ENCODE measurements at places on chromosomes 3 and 15.

- no peak for DNase-seq
These were observed 4.2 kb downstream of the HMCES start for GRCh38 chr3:129282727-129283327.

DNA sequence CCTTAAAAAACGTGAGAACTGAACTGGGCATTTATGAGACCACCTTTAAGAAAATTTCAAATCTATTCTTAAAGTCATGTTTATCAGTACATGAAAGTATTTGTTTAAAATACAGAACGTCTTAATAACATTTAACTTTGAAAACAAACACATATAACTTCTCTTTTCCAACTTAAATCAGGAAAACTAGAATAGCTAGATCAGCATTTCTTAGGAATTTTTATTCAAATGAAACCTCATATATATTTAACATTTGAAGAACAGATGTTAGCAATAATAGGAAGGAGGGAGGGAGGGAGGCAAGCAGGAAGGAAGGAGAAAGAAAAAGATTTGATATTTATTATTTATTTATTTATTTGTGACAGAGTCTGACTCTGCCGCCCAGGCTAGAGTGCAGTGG lies 120.2 kb downstream of the NR1I2 start:
- DNase-seq = no peak

- no peak for DNase-seq
These were observed 140.9 kb downstream of the NTRK3 start for GRCh38 chr15:88115486-88116152.

DNA sequence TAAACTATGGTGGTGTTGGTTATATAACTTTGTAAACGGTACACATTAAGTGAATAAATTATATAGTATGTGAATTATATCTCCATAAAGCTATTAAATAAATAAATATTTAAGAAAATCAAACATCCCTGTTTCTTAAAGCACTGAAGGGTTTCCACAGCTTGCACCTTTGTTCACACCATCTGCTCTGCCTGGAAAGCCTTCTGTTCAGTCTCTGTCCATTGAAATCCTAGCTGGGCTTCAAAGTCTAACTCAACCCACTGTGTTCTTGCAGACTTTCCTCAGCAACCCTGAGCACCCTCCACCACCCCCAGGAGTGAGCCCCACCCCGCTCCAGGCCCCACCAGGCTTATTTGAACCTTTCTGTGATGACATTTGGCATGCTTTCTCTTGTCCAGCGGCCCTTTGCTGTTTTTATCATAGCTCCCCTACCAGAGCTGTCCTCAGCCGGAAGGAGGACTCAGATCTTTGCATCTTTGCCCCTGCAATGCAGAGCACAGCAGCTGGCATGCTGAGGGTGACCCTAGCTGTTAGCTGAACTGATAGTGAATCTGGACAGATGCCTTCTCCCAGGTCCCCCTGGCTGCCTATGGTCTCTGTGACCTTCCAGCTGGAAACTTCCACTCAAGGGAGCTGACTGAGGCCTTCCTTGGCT lies 105.2 kb downstream of the DAPK2 start:
- no peak for DNase-seq

GRCh38 chr15:74624020-74624602 lies 8.5 kb downstream of the CLK3 start:
- DNase-seq = no peak

- DNase-seq = peak; percentile 32
These were observed 27.7 kb downstream of the C15orf39 start for GRCh38 chr15:75229191-75230015.

GRCh38 chr15:72199721-72200212 lies 2.2 kb upstream of the GRAMD2A start:
- peak; percentile 73 for DNase-seq

GRCh38 chr15:94523873-94524272 lies 292.5 kb downstream of the MCTP2 start:
- DNase-seq = no peak

DNA sequence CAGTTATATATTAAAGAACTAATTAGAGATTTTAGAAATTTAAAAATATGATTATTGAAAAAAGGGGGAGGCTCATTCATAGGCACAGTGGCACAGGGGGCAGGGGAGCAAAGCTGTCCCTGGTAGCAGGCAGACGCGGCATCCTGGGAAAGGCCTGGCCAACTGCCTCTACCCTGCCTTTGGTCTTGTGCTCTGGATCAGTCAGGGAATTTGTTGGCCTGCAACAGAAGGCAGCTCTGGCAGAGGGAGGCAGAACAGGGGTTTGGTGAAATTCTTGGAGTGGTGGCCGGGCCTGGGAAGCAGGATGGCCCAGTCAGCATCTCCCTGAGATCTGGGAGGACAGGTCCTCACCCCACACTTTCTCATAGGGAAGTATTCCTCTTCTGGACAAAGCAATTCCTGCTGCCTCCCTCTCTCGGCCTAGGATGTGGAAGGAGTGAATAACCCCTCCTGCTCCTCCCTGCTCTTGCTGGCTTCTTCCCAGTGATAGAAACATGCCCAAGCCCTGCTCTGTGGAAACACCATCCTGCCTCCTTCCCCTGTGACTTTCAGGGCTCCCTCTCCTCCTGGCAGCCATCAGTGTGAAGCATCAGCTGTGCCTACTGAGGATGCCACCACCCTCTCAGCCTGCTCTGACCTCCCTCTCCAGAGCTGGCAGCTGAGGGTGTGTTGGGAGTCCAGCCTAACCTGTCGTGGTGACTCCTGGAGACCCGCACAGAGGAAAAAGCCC lies 26.9 kb downstream of the PRR20G start:
- no peak for DNase-seq

DNA sequence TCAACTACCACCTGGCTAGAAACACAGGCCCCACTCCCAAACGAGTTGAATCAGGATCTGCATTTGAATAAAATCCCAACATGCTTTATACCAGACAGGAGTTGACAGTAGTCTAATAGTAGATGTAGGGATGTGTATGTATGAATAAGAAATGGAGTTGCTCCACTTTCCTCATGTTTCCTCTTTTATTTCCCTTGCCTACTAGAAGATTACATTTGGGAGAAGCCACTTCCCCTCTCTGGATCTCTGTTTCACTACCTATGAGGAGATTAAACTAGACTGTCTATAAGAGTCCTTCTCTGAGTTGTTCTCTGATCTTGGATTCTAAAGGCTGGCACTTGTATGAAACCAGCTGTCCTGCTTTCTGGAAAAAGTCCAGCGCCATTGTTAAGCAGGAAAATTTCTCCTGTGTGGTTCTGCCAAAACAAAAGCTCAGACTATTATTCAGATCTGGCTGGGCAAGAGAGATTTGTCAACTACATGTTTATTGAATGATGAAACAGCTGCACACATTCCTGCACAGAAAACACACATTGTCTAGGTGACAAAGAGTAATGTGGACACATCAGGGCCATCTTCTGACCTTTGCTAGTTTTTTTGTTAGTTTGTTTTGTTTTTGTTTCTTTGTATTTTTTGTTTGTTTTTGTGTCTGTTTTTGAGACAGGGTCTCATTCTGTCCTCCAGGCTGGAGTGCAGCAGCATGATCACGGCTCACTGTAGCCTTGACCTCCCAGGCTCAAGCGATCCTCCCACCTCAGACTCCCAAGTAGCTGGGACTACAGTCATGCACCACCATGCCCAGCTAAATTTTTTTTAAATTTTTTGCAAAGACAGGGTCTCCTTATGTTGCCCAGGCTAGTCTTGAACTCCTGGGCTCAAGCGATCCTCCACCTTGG lies 29.9 kb downstream of the ACP3 start:
- DNase-seq = peak; percentile 4

- no peak for DNase-seq
These were observed 404.5 kb downstream of the OCA2 start for GRCh38 chr15:27694506-27695087.

DNA sequence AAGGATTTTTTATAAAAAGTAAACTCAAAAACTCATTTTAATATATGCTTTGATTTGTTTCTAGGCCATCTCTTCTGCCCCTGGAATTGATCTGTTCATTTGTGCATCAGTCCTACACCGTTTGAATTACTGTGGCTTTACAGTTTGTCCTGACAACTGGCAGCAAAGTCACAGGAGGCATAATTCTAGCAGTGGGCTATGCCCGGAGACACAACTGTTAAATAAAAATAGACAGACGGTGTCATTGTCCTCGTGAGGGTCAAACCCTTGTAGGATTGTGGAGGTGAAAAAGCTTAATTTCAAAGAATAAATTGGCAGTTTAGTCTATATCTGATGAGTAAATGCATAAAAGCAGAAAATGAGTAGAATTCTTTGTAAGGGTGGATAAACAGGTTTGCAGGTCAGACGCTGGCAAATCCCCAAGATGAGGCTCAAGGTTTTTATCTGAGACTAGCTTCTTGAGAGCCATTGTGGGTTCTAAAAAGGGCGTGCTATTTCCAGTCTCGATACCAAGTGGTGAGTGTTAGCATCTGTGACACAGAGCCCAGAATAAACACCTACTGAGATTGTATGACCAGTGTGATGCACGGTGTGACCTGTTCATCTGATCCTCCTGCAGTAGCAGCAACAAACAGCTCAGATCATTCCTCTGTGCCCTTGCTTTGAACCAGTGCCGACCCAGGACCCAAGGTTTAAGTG lies 51.5 kb upstream of the SLCO3A1 start:
- no peak for DNase-seq

- no peak for DNase-seq
These were observed 103.5 kb downstream of the NUP210 start for GRCh38 chr3:13316603-13317002.

GRCh38 chr15:57573151-57573550 lies 18.6 kb upstream of the MYZAP start:
- DNase-seq = no peak

GRCh38 chr3:191529992-191530391 lies 69.0 kb downstream of the PYDC2 start:
- no peak for DNase-seq

GRCh38 chr15:26103002-26103404 lies 239.9 kb upstream of the ATP10A start:
- no peak for DNase-seq

- no peak for DNase-seq
These were observed 12.2 kb downstream of the SLTM start for GRCh38 chr15:58921267-58921790.

DNA sequence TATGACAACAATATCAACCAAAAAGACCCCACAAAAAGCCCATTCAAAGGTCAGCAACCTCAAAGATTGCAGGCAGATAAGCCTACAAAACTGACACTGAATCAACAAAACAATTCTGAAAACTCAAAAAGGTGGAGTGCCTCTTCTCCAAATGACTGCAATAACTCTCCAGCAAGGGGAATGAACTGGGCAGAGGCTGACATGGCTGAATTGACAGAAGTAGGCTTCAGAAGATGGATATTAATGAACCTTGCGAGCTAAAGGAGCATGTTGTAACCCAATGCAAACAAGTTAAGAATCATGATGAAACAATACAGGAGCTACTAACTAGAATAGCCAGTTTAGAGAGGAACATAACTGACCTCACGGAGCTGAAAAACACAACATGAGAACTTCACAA lies 20.4 kb upstream of the SLC25A38 start:
- DNase-seq = no peak

GRCh38 chr3:31918179-31919150 lies 62.6 kb downstream of the OSBPL10 start:
- DNase-seq = no peak

DNA sequence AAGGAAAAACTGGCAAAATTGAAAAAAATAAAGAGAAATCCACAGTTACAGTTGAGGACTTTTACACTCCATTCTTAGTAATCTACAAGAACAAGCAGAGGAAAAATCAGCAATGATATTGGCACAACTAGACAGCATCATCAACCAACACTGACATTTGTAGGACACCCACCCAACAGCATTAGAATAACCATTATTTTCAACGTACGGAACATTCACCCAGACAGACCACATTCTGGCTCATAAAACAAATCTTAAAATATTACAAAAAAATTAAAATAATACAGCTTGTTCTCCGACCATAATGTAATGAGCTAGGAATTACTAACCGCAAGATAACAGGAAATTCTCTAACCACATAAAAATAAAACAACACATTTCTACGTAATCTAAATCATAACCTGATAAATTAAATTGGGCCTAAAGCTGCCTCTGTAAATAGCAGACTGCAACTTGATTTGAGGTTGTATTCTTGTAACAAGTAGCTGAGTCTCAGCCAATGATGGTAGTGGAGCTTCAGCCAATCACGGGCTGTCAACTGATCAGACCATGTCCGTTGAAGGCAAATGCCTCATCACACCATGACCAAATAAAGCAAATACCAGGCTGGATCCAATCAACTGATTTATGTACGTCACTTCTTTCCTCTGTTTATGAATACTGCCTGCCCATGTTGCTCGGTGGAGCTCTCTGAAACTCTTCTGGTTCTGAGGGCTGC lies 9.2 kb downstream of the PLSCR4 start:
- no peak for DNase-seq

- peak; percentile 22 for DNase-seq
These were observed 817.4 kb upstream of the LMCD1 start for GRCh38 chr3:7684182-7684715.

- peak; percentile 42 for DNase-seq
These were observed 3.5 kb downstream of the MECOM start for GRCh38 chr3:169659820-169660674.

DNA sequence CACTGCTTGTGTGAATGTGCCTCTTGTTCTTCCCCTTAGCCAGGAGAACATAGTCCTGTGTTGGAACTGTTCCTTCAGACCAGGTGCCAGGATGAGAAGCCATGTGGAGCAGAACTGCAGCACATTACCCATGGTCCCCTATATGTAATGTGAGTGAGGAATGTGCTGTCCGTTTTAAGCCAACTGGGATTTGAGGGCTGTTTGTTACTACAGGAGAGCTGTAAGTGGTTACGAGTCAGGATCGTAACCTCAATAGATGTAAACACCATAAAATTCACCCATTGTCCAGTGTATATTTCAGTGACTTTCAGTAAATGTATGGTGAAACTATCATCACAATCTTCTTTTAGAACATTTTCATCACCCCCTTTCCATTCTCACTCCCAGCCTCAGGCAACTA lies 10.1 kb upstream of the SCAP start:
- DNase-seq = no peak

DNA sequence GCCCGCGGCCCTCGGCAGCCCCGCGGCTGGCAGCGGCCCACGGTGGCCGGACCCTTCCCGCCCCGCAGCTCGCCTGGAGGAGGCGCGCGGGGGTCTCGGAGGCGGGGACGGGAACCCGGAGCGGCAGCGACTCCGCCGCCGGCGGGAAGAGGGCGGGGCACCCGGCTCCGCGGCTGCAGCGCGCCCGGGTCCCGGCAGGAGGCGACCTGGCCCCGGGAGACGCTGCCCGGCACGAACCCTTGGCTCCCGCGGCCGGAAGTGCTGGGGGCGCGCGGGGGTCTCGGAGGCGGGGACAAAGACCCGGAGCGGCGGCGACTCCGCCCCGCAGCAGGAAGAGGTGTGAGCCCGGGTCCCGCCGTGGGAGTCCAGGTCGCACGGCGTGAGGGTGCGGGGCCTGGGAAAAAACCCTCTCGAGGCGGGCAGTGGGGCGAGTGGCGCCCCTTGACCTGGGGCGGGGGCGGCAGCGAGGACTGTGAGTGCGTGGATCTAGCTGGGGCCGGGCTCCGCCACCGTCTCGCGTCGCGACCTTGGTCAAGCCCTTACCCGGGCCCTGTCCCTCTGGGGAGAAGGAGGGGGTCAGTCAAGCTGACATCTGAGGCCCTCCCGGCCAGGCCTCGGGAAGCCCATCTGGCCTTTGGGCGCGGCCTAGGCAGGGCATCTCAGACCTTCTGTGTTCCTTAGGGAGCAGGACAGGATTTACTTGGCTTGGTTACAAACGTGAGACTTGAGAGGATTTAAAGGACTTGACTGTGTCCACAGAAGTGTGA lies at the start of gene CIB2:
CIB2 (minus strand) TSS at position 151 of the 767 bp plus-strand sequence. CDS start 230 bp downstream, outside the sequence.
- peak; percentile 94 for DNase-seq

Data from posterior cingulate gyrus (tissue), 11 donors.